Activated CD4-positive, alpha-beta memory T cell treated with anti-CD3 and anti-CD28 coated beads for 36 hours (primary cell): ENCODE measurements at places on chromosomes 12 and 14. TPM values are rescaled to one million over a fixed set of nuclear protein-coding genes. Genes with fewer than 3 reads are reported as not detected.

DNA sequence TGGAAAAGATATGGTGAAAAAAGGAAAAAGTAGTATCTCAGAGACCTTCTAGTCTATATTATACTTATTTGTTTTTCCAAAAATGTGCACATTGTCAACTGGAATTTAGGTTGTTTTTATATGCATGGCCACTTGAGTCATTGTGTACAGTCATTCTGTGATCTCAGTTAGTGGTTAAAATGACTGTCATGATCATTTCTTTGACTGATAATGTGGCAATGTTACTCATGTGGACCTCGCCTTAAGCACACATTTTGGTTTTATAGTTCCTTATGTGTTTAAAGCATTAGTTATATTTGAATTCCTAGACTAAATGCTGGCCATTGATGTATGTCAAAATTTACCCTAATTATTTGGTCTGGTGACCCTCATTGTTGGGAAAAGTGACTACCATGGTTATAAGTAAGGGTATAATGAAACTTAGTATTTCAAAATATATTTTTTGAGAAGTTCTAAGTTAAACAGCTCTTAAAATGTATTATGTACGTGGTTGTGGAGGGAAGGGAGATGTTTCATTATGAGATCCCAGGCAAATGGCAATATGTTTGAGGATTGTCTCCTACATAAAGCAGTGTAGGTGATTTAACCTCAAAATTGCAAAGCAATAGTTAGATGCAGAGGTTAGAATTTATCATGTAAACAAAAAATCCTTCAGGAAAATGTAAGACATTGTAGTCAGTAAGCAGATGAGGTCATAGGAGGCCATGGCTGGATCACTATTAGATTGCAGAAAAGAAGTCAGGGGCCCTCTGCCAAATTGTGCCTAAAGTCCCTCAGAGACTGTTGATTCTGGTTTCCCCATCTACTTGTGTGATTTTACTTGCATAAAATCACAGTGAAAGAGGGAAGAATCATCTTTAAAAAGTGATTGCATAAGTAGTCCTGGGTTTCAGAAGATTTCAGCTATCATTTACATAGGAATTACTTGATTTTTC, 17.5 kb downstream of the PNMA1 start:
- H3K4me3 ChIP-seq: peak overlapping the region; percentile 55
- peaks cover 38% of the 10 kb centered on the region for H3K4me1 ChIP-seq
- peak overlapping the region; percentile 86 for H3K27ac ChIP-seq
- H3K36me3 ChIP-seq: peaks cover 1% of the 10 kb centered on the region

GRCh38 chr12:67621926-67622325, 26.6 kb upstream of the DYRK2 start:
- H3K4me3 ChIP-seq: no peak overlapping the region
- no peaks in the 10 kb centered on the region for H3K27me3 ChIP-seq
- DNase-seq: no peak
- H3K4me1 ChIP-seq: peaks cover 6% of the 10 kb centered on the region

DNA sequence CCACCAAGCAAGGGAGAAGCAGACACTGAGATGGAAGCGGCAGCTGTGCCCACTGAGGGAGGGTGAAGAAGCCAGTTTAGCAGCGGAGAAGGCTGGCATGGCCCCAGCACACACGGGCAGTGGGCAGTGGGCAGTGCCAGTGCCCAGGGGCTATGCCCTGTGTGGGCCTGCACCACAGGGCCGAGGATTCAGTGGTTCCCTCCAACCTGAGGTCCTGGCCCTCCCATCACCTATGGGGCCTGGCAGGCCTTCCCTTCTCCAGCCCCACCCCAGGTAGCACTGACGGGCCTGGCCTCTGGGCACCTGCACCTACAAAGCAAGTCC, 81.1 kb downstream of the ITPK1 start:
- H3K4me3 ChIP-seq: no peak overlapping the region
- peaks cover 23% of the 10 kb centered on the region for H3K4me1 ChIP-seq
- no peak overlapping the region for H3K27ac ChIP-seq
- H3K27me3 ChIP-seq: no peaks in the 10 kb centered on the region
- H3K36me3 ChIP-seq: no peaks in the 10 kb centered on the region

ESPL1 gene
- 70.0 TPM for total RNA-seq

- H3K27ac ChIP-seq: no peak overlapping the region
- DNase-seq: no peak
- peaks cover 73% of the 10 kb centered on the region for H3K36me3 ChIP-seq
- no peak overlapping the region for H3K4me3 ChIP-seq
- H3K4me1 ChIP-seq: peaks cover 81% of the 10 kb centered on the region
These were observed 26.3 kb downstream of the SLC38A1 start for GRCh38 chr12:46242569-46242968.

TSHR gene
- not detected for total RNA-seq

- no peak overlapping the region for H3K4me3 ChIP-seq
- no peak overlapping the region for H3K27ac ChIP-seq
- H3K36me3 ChIP-seq: no peaks in the 10 kb centered on the region
- H3K4me1 ChIP-seq: no peaks in the 10 kb centered on the region
- peaks cover 3% of the 10 kb centered on the region for H3K27me3 ChIP-seq
- no peak for DNase-seq
These were observed 69.7 kb downstream of the WASHC3 start for GRCh38 chr12:101992091-101992490.

GRCh38 chr12:78260976-78261375, 430.3 kb downstream of the NAV3 start:
- H3K36me3 ChIP-seq: no peaks in the 10 kb centered on the region
- H3K27ac ChIP-seq: no peak overlapping the region
- H3K27me3 ChIP-seq: no peaks in the 10 kb centered on the region

LTB4R gene
- total RNA-seq: 16.7 TPM

SOAT2 gene
- 1.5 TPM for total RNA-seq

- no peaks in the 10 kb centered on the region for H3K4me1 ChIP-seq
- no peak overlapping the region for H3K4me3 ChIP-seq
- DNase-seq: no peak
These were observed 266.3 kb upstream of the DIO2 start for GRCh38 chr14:80477388-80478160.

RFX4 gene
- total RNA-seq: not detected

DGKA gene
- 383 TPM for total RNA-seq

DNA sequence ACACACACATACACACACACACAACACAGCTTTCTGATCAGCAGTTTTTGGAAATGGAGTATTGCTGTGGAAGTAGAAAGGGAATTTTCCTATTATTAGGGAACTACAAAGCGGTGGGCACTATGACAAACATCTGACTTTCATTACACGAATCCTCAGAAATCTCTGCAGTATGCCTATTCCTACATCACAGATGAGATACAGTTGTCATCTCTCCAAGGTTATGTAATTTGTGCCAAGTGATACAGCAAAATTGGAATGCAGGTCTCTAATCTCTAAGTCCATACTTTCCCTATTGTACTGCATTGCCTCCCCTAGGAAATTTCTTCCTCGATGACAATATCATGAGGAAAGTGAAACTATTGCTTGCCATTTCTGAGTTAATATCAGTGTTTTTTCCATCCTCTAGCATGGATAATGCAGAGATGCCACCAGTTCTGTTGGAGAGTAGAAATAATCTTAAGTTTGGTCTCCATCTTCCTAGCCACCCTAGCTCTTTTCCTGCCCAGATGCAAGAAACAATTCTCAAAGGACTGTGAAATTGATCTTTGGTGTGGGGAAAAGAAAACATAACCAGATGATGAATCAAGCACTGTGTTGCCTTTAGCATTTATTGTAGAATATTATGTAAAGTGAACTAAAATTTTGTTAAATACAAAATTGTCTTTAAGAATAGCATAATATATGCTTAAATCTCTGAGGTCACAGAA, 94.7 kb downstream of the ERGIC2 start:
- H3K4me1 ChIP-seq: no peaks in the 10 kb centered on the region
- H3K27ac ChIP-seq: no peak overlapping the region
- no peak for DNase-seq
- no peak overlapping the region for H3K4me3 ChIP-seq
- peaks cover 3% of the 10 kb centered on the region for H3K36me3 ChIP-seq
- no peaks in the 10 kb centered on the region for H3K27me3 ChIP-seq

INHBC gene
- not detected for total RNA-seq

DNA sequence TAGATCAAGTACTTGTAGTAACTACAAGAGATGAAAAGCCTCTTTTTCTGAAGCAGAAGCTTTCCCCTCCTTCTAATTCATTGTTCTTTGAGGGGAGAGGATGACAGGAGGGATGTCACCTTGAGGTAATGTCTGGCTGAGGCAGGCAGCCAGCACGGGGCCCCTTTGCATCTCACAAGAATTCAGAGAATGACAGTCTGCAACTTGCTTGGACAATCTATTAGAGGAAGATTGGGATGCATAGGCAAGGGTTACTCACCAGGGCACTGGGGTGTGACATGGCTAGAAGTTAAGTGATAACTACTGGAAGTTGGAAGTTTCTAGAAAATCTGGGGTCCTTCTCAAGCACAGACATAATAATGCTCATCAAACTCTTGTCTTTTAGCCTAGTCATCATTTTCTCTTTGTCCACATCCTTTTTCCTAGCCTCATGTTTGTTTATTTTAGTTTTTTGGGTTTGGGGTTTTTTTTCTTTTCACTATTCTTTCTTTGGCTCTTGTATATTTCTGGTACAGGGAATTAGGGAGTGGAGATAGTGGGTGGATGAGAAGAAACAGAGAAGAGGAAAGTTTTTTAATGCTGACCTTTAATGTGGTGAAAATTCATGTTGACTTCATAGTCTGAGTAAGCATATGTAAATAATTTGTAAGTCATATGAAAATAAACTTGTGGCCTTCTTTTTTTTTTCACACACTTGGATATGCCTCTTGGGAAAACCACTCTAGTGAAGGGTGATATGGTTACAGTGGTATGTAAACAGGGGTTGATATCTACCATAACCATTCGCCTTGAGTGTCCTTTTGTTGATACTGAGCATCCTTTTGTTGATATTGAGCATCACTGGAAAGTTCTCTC, 55.1 kb downstream of the TTLL5 start:
- no peak overlapping the region for H3K4me3 ChIP-seq
- H3K27me3 ChIP-seq: no peaks in the 10 kb centered on the region

DNA sequence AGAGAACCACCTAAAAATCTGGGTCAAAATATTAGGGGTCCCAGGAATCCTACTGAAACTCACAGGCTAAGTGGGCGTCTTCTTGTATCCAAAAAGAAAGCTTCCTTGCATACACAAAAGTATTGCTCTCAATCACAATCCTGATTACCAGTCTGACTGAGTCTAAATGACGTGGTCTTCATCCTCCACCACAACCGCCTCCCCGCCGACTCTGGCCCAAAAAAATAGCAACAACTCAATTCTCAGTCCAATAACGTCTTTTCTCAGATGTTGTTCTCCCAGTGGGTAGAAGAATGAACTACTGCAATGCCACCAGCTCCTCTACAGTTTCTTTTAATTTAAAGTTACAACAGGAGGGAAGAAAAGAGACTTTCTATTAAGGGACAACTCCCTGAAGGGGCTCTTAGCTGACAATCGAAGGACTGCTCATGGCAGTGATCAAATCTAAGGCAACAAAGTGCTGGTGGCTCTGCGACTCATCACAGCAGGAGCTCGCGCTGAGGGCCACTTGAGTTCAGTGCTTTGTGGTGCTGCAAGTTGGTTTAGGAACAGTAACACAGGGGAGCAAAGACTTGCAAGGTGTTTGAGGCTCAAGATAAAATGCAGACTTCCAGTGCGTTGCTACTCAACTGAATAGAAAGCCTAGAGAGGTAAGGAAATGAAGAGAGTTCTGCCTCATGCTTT, 394.1 kb downstream of the BCAT1 start:
- no peaks in the 10 kb centered on the region for H3K36me3 ChIP-seq
- no peak for DNase-seq
- no peak overlapping the region for H3K27ac ChIP-seq
- no peaks in the 10 kb centered on the region for H3K4me1 ChIP-seq

GRCh38 chr12:56723889-56724700, 1.0 kb downstream of the NACA start:
- peak; percentile 28 for DNase-seq
- peaks cover 66% of the 10 kb centered on the region for H3K36me3 ChIP-seq
- peaks cover 54% of the 10 kb centered on the region for H3K4me1 ChIP-seq
- H3K27me3 ChIP-seq: no peaks in the 10 kb centered on the region
